ENCODE measurements at places on chromosomes 7 and 10. TPM values are rescaled to one million over a fixed set of nuclear protein-coding genes. Genes with fewer than 3 reads are reported as not detected.

DNA sequence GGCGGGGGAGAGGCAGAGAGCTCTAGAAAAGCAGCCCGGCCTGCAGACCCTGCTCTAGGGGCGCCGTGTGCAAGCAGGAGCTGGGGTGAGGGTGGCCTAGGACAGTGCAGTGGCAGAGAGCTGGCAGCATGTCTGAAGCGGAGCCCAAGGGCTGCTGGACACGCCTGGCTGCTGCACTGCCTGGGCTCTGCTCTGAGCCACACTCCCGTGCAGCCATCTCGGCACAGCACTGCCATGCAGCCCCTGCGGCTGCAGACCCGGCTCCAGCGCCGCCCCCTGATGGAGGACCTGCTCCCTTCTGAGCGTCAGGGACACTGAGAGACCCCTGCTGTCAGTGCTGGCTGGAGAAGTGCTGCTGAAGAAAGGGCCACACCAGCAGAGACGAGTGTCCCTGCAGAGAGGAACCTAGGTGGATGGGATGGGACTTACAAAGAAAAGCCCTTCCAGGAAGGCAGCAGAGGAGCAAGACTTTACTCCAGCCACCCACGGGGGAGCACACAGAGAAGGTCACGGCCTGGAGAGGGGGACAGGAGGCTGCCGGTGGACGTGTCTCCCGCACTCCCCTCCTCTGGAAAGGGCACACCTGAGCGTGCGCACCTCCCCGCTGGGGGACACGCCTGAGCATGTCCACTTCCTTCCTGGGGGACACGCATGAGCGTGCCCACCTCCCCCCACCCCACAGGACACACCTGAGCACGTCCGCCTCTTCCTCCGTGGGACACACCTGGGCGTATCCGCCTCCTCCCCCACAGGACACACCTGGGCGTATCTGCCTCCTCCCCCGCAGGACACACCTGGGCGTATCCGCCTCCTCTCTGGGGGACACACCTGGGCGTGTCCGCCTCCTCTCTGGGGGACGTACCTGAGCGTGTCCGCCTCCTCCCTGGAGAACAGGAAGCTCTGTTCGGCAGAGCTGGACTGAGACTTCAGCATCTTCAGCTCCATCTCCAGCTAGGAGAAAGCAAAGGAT, 252.9 kb downstream of the MAD1L1 start:
- no peaks in the 10 kb centered on the region for H3K36me3 ChIP-seq
- no peaks in the 10 kb centered on the region for H3K27me3 ChIP-seq
- no peak overlapping the region for H3K27ac ChIP-seq
- no peak overlapping the region for H3K4me3 ChIP-seq
- no peak for DNase-seq

DNA sequence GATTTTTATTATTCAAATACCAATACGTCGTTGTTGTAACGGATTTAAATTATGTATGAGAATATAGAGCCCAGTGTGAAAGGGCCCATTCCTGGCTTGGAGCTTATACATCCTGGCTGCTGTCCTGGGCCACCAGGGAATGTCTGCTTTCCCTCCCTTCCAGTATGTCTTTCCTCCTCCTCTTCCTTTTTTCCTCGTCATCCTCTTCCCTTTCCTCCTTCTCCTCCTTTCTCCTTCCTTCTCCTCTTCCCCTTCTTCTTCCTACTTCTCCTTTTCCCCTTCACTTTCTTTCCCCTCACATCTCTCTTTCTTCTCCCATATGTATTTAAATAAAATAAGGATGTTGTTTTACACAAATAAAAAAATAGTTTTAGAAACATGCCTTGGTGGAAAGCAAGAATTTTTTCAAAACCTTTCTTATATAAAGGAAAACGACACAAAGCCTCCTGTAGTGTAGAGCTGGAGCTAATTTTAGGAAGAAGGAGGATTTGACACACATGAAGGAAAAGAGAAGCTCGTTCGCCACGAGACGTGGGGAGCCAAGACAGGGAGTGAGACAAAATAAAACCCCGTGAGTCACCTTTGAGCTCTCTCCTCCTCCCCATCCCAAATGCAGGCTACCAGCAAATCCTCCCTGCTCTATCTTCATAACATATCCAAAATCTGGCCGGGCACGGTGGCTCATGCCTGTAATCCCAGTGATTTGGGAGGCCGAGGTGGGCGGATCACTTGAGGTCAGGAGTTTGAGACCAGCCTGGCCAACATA, 301.1 kb upstream of the LYZL1 start:
- DNase-seq: no peak
- H3K4me1 ChIP-seq: peaks cover 9% of the 10 kb centered on the region
- H3K36me3 ChIP-seq: no peaks in the 10 kb centered on the region
- H3K4me3 ChIP-seq: no peak overlapping the region
- H3K27ac ChIP-seq: no peak overlapping the region

The FAM200A gene
- total RNA-seq: 4.9 TPM

The MLXIPL gene
- 64.3 TPM for total RNA-seq
